ENCODE measurements at places on chromosomes 5 and 9. TPM values are rescaled to one million over a fixed set of nuclear protein-coding genes. Genes with fewer than 3 reads are reported as not detected.

- H3K27me3 ChIP-seq: no peaks in the 10 kb centered on the region
- H3K27ac ChIP-seq: no peak overlapping the region
Measured at GRCh38 chr9:6833518-6834192, 75.9 kb downstream of the KDM4C start.

DNA sequence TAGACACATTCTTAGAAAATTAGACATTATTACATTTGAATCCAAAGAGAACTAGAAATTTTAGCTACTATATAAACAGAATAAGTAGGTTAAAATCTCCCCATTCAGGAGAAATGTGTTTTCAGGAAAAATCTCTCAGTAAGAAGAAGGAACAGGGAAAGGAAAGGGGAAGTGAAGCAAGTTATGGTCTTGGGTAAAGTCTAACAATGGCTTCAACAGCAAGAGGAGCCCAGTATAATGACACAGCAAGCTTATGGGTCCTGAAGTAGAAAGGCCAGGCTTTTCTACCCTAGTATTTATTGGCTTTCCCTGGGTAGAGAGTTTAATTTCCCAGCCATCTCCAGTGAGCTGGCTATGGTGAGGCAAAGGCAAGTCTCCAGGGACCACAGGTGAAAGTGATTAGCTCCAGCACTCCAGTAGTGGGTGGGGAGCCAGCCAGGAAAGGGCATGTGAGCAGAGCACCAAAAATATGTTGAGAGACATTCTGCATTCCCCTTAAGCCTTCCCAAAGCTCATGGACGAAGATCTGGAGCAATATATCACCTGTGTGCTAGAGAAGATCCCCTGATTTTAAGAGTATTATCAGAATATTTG is 981.7 kb downstream of the NR2F1-AS1 start:
- no peak overlapping the region for H3K27ac ChIP-seq
- no peaks in the 10 kb centered on the region for H3K27me3 ChIP-seq
- no peaks in the 10 kb centered on the region for H3K4me1 ChIP-seq
- no peaks in the 10 kb centered on the region for H3K36me3 ChIP-seq
- no peak overlapping the region for H3K4me3 ChIP-seq

- H3K27ac ChIP-seq: no peak overlapping the region
- H3K36me3 ChIP-seq: no peaks in the 10 kb centered on the region
- no peak overlapping the region for H3K4me3 ChIP-seq
- DNase-seq: no peak
- no peaks in the 10 kb centered on the region for H3K4me1 ChIP-seq
Measured at GRCh38 chr9:37602817-37603216, 10.4 kb upstream of the TOMM5 start.

- H3K27ac ChIP-seq: peak overlapping the region; percentile 84
- H3K4me3 ChIP-seq: no peak overlapping the region
- H3K4me1 ChIP-seq: peaks cover 45% of the 10 kb centered on the region
- no peak for DNase-seq
- H3K36me3 ChIP-seq: no peaks in the 10 kb centered on the region
- no peaks in the 10 kb centered on the region for H3K27me3 ChIP-seq
Measured at GRCh38 chr9:119334745-119335144, 34.5 kb downstream of the BRINP1 start.

The OR1Q1 gene
- not detected for total RNA-seq

The CLIC3 gene
- total RNA-seq: not detected
